ENCODE measurements at places on chromosomes 1 and 21.
A peak's percentile ranks its signal among the peaks of the same experiment; 100 is the strongest.

DNA sequence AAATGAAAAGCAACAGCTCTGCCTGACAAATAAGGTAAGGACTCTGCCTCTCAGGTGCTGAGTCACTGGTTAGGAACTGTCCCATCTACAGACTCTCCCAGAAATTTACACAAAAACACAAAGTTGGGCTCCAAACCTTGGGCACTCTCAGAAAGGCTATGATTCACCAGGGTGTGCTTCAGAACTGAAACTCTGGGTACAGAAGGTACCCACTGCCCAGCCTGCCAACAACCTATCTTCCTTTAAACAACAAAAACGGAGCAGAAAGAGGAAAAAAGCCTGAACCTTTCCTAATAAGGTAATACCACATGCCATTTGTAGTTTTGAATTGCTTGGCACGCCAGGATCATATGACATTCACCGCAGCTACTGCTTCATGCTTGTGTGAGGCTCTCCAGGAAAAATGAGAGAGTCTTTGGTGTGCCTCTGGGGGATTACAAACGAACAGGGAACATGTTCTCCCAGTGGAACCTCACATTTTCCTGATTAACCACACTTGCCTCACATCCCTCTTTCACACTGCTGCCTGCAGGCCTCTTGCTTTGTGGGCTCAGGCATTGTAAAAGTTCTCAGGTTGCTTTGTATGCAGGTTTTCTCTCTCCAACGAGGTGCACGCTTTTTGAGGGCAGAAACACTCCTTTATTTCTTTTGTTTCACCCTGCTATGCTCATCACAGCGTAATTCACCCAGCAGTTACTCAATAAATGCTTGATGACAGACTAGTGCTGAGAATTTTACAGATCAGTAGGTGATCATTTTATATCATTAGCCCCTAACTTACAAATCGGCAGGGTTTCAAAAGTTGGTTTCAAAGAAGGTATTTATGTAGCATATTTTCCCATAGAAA, 65.1 kb downstream of the GADD45A start:
- no peak for DNase-seq

GRCh38 chr1:41907446-41907845, 11.3 kb downstream of the HIVEP3 start:
- no peak for DNase-seq

DNA sequence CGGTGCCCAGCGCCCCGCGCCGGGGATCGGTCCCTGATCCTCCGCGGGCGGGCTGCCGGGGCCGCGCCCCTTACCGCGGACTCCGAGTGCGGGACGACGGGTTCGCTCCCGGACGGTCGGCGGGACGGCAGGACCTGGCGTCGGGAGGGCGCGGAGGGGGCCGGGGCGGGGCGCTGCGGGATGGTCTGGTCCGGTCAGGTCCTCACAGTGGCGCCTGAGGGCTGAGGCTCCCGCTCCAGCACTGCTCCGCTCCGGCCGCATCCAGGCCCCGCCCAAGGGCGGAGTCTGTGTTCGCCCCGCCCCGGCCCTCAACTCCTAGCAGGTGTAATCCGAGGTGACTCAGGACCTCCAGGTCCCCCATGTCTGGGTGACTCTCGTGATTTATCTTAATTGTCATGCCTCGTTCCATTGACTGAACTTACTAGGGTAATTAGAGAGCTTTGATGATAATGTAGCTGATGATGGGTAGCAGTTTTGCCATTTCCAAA, at the start of gene RAB3B:
Gene RAB3B (minus strand): TSS at position 223 of the 488 bp plus-strand sequence. CDS start 13,583 bp downstream, outside the sequence.
- DNase-seq: peak; percentile 72

GRCh38 chr1:156767879-156768604, 707 bp downstream of the PRCC start:
- no peak for DNase-seq

- no peak for DNase-seq
Measured at GRCh38 chr1:114002492-114003239, 23.4 kb downstream of the OLFML3 start.

DNA sequence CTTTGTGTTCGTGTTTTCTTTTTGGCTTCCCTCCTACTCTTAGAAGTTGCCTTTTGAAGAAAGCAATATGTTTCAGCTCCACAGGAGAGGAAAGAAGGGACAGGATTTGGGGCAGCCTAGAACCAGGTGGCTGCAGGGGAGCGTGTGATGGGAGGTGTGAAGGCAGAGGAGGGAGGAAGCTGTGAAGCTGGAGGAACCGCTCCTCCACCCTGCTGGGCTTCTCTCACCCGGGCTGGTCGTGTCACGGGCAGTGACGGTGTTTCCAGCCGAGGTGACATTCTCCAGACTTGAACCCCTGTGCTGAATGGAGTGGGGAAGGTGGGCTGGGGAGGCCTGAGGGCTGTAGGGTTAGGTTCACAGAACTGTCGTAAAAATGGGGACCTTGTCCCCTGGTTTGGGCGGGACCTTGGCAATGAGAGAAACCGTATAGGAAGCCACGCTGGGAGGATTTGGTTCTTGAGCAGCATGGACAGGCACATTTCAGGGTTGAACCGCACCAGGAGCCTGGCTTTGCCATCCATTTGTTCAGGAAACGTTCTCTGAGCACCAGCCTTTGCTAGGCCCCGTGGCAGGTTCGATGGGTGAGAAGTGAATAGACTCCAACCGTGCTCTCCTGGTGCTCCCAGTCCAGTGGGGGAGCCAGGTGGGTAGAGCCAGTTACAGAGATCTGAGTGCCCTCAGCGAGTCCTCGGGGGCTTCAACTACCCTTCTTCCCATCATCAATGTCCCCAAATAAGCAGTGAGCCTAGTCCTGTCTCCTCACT, 103.0 kb downstream of the PRDM2 start:
- DNase-seq: no peak

DNA sequence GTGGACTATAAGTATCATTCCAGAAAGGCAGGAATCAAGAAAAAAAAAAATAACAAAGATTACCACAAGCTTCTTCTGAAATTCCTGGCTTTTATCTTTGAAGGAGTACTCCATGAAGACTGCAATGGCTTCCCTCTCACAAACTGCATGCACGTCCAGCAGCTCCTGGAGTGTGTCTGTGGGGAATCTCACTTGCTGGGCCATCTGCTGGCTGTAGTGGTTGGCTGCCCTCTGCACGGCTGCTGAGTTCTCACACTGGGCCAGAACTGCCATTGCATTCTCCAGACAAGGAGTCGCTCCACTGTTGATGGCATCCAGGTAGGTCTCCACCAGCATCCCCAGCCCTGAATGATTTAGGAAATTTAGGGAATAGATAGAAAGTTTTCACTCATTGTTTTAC, 23.3 kb upstream of the GBP2 start:
- no peak for DNase-seq

DNA sequence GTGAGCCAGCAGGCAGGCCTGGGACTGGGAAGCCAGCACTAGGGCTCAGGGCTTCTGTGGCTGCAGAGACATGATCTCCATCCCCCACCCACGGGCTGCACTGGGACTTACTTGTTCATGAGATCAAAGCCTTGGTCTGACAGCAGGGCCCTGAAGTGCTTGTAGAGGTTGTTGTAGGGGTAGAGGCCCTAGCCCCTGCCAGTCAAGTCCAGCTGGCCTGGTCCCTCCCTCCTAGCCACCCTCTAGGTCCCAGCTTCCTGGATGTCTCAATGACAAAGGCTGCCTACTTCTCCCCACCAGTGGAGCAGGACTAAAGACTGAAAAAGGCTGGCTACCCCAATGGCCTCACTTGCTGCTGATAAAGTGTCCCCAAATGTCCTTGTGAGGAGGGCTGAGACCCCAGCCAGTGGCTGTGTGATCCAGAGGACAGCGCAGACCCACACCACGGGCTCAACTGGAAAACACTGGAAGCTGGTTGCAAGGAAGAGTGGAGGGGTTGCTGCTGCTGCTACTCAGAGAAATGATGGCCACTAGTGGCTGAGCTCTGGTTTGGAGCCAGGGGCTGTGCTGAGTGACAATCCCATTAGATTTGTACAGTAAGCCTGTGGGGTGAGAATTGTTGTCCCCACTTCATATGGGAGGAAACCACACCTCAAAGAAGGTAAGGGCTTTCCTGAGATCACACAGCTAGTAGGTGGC, 1.4 kb downstream of the HTR1D start:
- no peak for DNase-seq

DNA sequence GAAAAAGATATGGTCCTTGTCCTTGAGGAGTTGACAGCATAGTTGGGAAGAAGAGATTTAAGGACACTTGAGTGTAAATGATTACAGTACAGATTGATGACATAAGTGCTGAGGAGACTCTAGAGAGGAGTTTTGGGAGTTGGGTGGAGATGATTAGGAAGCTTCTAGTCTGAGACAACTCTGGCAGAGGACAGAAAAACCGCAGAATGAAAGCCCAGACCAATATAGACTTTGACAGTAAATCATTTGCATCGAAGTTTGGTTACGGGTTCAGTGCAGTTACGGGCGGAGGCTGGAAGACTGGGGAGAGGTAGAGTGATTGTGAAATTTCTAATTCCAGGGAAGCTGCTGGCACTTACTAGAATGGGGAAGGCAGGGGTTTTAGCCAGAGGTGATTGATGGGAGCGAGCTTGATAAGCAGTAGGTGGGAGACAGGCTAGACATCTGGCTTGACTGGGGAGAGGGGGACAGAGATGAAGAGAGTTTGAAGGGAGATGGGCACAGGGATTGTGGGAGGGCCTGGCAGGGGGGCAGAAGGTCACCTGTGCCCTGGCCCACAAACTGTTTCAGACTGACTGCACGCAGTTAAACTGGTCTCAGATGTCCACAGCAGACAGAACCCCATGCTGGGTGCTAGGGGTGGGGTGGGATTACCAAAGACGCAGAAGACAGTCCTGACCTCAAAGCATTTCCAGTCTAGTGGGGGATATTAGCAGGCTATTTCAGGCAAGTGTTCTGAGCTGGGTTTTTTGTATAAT, 20.1 kb downstream of the SH2D2A start:
- DNase-seq: no peak

GRCh38 chr1:100543640-100544039, 5.7 kb downstream of the GPR88 start:
- DNase-seq: no peak

All from activated T-helper 9 cell treated with anti-CD3 and anti-CD28 coated beads, Interleukin-2, amount 50 U/mL, for 16 hours (primary cell).